Central memory CD4-positive, alpha-beta T cell (primary cell): ENCODE measurements at places on chromosomes 2 and 18.

DNA sequence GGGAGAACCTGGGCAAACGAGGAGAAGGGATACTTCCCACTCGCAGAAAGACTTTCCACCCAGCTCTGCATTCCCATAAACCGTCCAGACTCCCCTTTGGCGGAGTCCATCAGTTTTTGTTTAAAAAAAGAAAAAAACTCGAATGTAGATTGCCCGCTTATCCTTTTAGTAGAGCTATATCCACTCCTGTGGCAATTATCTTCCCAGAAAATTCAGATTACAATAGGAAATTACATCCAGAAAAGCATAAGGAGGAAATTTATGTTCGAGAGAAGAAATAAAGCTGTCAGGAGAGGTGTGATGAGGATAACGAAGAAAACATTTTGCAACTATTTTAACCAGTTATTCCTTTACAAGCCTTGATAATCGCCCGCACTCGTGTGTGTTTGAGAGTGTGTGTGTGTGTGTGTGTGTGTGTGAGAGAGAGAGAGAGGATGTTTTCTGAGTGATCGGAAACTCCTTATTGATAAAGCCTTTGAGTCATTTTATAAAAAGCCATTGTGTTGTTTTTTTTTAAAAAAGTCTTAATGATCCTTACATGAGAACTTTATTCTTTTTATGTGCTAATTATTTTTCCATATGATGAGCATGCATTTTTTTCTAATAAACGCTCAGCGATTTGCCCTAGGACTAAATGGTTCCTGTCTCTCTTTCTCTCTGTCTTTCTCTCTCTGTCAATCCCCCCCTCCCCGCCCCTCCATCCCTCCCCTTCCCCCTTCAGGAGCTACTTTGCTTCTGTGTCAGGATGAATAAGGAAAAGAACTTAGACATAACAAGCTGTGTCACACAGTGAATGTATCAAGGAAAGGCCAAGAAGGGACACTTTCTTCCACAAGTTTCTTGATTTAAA is 1.1 kb upstream of the PPP3R1 start:
- DNase-seq: peak; percentile 38

DNA sequence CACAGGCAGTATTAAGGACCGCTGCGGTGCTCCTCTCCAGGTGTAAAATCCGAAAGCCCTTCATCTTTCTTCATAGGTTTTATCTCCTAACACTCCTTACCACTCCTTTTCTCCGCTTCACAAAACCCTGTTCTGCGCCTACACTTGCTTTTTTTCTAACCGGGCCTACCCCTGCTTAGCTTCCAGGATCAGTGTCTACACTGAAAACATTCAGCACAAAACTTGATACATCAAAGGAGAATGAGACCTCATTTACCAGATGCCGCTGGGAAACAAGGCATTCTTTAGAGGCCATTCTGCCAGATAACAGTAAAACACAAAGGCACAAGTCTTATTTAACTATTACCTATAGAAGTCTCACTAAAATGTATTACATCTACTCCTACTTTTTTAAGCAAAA is 13.1 kb downstream of the CHST10 start:
- no peak for DNase-seq

- DNase-seq: no peak
Observed at GRCh38 chr2:241203218-241204009, 14.9 kb downstream of the ANO7 start.

- no peak for DNase-seq
Observed at GRCh38 chr18:51069885-51070284, 39.9 kb downstream of the SMAD4 start.

DNA sequence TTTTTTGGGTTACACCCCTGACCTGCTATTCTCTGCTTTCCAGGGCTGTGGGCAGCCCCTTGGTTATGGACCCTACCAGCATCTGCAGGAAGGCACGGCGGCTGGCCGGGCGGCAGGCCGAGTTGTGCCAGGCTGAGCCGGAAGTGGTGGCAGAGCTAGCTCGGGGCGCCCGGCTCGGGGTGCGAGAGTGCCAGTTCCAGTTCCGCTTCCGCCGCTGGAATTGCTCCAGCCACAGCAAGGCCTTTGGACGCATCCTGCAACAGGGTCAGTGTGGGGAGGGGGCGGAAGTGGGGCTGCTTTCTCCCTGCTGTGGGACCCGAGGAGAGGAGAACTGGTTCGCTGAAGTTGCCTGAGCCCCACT is 9.7 kb upstream of the WNT10A start:
- no peak for DNase-seq

DNA sequence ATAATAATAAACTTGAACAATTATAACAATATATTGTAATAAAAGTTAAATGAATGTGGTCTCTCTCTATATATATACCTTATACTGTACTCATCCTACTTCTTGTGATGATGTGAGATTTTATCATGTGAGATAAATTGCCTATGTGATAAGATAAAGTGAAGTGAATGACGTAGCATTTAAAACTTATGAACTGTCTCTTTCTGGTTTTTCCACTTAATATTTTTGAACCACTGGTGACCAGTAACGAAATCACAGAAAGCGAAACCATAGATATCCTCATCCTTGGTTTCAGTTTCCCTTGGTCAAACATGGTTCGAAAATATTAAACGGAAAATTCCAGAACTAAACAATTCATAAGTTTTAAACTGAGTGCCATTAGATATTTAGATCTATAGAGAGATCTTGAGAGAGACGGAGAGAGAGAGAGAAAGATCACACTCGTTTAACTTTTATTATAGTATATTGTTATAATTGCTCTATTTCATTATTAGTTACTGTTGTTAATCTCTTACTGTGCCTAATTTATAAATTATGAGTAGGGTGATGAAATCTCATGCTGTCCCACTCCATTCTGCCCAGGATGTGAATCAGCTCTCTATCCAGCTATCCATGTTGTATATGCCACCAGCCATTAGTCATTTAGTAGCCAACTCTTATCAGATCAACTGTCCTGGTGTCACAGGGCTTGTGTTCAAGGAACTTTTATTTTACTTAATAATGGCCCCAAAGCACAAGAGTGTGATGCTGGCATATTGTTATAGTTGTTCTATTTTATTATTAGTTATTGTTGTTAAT is 156.8 kb downstream of the THADA start:
- DNase-seq: no peak

GRCh38 chr18:66533693-66534092 is 70.2 kb downstream of the CDH19 start:
- no peak for DNase-seq

- DNase-seq: no peak
Observed at GRCh38 chr2:212938144-212938793, 213.1 kb downstream of the IKZF2 start.

DNA sequence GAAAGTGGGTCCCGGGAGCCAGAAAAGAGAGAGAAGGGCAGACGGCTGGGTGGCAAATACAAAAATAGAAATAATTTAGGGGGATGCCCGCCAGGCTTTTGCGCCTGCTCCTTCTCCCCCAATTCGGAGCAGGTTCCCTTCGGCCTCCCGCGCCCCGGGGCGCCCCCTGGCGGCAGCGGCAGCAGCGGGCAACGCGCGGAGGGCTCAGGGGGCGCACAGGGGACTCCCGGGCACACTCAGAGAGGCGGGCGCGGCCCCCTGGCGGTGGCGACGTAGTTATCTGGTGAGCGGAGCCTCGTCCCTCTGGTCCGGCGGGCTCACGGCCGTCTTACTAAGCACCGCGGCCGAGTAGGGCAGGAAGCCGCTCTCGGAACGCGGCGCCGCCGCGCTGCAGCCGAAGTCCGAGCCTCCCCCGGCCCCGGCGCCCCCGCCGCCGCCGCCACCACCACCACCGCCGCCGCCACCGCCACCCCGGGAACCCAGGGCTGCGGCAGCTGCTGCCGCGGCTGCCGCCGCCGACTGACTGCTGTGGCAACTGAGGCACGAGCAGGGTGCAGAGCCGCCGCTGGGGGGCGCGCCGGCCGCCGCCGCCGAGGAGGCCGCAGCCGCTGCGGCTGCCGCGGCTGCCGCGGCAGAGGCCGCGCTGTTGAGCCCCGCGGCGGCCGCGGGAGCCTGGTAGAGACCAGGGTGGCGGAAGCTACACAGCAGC is 3.8 kb downstream of the EVX2 start:
- DNase-seq: no peak

DNA sequence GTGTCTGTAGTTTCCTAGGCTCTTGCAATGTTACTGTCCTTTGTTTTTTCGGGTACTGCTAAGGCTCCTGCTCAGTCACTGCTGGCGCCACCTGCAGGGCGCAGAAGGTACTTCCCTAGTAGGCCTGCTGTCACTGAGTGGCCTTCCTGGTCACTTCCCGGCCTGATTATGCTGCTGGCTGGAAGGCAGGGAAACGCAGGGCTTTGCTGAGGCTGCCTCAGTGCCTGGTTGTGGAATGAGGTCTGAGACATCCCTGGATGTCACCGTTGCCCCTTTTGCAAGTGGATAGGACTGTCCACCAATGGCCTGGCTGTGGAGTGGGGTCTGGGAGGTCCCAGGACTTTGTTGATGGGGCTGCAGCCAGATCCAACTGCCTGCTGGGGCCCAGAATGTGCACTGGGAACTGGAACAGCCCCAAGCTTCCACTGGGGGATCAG is 13.1 kb downstream of the DAW1 start:
- DNase-seq: peak; percentile 29

DNA sequence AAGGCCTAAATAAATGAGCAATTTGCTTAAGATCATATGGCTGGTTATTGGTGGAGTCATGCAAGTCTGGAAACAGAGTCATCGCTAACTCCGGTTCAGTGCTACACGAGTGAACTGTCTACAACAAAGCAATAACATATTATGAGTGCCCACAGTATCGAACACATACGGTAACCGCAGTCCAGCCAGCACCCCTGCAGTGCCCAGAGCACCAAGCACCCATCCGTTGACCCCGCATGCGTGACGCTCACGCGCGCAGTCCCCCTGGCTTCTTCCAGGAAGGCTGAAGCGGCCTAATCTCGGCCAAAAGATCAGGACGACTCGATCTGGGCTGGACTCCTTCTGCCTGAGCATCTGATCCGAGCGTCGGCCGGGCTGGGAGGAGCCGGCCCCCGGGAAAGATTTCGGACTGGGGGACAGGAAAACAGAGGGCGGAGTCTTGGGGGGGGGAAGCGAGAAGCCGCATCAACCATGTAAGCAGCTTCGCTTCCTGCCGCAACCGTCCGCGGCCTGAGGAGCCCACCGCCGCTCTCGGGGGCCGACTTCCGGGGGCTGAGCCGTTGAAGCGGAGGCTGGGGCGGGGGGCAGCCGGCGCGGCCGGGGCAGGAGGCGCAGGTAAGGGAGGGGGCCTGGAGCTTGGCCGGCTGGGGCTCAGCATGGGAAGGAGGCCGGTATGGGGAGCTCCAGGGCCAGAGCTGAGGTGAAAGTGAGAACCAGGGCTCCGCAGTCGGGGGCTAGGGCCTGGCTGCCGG is at the start of gene PIKFYVE:
Gene PIKFYVE (plus strand): TSS at position 455 of the 752 bp plus-strand sequence. CDS start 5,265 bp downstream, outside the sequence.
- DNase-seq: peak; percentile 87

GRCh38 chr2:167406558-167406957 is 518.3 kb downstream of the XIRP2 start:
- no peak for DNase-seq

- no peak for DNase-seq
Observed at GRCh38 chr2:204021290-204022081, 84.9 kb downstream of the ICOS start.

- no peak for DNase-seq
Observed at GRCh38 chr2:174768557-174768956, 4.3 kb upstream of the CHRNA1 start.

DNA sequence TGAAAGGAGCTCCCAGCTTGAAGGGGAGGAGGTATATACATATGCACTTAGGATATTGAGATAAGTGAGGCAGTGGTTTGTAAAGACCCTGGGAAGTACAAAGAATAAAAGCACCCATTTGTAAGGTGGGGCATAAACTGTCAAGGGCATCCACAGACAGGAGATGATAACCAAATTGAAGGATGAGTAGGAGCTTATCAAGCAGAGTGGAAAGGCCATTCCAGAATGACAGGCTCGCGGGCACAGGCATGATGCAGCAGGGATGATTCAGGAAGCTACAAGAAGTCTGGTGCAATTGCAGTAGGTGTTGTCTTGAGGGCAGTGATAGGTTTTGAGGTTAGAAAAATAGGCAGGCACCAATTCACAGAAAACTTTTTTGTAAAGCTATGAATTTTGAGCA is 504.8 kb downstream of the PIK3C3 start:
- no peak for DNase-seq

- no peak for DNase-seq
Observed at GRCh38 chr2:223420048-223420447, 182.1 kb downstream of the SCG2 start.

GRCh38 chr18:62781893-62782292 is 66.6 kb downstream of the PHLPP1 start:
- DNase-seq: no peak

- DNase-seq: no peak
Observed at GRCh38 chr2:27316655-27317412, 6.1 kb downstream of the MPV17 start.

- no peak for DNase-seq
Observed at GRCh38 chr2:11810237-11810977, 64.0 kb downstream of the LPIN1 start.

GRCh38 chr2:86621280-86621943 is 2.3 kb downstream of the RNF103 start:
- no peak for DNase-seq

DNA sequence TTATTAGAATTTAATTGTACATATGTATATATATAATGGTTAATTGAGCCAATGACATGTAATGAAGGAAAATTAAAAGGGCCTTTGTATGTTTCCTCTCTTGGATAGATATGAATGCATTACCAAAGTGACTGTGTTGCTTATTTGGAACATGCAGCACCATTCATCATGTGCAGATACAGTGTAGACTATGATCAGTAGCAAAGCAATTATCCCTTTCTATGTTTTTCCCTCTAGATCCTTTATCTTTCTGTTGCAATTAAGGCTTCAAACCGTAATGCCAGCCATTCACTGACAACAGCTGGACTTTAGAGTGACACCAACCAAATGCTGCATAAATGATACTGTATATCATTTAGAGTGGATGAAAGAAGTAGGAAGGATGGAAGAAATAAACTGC is 565.2 kb downstream of the NRXN1 start:
- DNase-seq: no peak

DNA sequence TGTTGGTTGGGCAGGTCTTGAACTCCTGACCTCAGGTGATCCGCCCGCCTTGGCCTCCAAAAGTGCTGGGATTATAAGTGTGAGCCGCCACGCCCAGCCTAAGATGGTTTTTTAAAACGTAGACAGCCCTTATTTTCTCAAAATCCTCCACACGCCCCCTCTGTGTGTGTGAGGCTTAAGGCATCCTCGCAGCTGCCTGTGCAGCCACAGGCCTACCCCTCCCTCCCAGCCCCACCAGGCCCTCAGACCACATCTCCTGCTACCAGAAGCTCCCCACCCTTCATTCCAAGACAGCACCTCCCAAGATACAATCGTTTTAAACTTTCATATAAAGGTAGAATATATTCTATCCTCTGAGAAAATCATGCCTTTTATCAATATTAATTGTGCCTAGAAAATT is 4.8 kb downstream of the ANO7 start:
- DNase-seq: no peak
